ENCODE measurements at places on chromosomes 1 and 21.

- no peak for DNase-seq
Observed at GRCh38 chr1:96509951-96510350, 211.6 kb upstream of the PTBP2 start.

GRCh38 chr1:66852870-66853269, 51.8 kb upstream of the INSL5 start:
- DNase-seq = no peak

DNA sequence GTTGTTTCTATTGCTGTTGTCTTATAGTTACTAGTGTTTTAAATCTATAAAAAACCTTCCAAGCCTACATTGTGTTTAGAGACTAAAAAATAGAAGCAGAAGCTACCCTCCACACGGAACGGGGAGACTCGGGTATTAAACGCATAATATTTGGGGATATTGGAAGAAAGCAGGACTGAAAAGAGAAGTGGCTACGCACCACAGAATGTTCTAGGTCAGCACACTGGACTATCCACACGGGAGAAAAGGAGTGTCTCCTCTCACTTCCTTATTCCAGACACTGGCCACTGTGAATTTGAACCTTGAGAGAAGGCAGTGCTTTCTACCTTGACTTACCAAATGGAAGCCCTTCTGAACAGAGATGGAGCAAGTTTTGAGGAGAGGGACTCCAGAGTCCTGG, 1.0 kb upstream of the OR10J4 start:
- no peak for DNase-seq

GRCh38 chr1:77986810-77987209, 7.9 kb upstream of the FUBP1 start:
- DNase-seq = no peak
